NCI-H510A (cell line): ENCODE measurements at places on chromosomes 7 and 10.

GRCh38 chr7:27802999-27803398, 63.0 kb downstream of the TAX1BP1 start:
- DNase-seq = no peak

DNA sequence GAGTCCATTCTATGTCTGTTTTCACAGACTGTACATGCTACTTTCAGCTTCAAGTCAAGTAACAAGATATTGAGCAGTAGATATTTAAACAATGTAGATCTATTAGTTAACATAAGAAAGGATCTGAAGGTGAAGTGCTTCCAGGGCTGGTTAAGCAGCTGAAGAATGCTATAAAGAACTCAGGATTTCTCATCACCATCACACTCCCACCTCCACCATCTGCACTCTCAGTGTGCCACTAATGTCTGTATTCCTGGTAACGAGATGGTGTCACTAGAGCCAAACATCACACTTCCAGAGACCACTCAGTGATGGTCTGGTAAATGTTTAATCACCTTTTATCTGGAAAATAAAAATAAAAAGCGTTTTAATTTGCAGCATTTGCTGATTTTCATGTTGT, 224.0 kb upstream of the FERD3L start:
- DNase-seq = no peak

DNA sequence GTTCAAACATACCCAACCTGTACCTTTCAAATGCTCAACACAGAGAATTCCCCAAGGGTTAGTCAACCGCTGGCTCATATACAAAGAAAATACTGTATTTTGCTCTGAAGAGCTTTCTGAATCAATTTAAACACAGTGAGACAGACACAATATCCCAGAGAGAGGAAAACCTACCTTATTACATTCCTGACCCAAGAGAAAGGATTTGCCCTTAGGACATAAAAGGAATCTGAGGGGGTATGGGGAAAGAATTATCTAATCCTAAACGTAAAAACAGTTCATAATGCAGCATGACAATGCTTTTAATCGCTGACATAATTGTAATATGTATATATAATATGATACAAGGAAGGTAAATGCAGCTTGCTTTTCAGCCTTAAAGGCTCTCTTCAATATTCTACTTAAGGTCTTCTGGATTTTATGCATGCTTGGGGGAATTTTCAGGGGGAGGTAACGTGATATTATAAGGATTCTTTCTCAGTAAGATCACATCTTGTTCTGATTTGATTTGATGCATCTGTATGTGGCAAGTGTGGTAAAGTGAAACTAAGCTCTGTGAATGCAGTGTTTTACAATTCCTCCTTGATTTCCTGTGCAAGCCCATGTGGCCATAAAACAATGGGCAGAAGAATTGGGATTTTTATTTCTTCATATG, 240.5 kb downstream of the GLI3 start:
- no peak for DNase-seq

- no peak for DNase-seq
Observed at GRCh38 chr7:139687211-139687954, 90.4 kb downstream of the HIPK2 start.

- DNase-seq = no peak
Observed at GRCh38 chr7:105001652-105002184, 12.3 kb upstream of the KMT2E start.

- no peak for DNase-seq
Observed at GRCh38 chr10:4022473-4022872, 237.5 kb upstream of the KLF6 start.

GRCh38 chr7:48595756-48596155, 328.6 kb upstream of the CDC14C start:
- no peak for DNase-seq

DNA sequence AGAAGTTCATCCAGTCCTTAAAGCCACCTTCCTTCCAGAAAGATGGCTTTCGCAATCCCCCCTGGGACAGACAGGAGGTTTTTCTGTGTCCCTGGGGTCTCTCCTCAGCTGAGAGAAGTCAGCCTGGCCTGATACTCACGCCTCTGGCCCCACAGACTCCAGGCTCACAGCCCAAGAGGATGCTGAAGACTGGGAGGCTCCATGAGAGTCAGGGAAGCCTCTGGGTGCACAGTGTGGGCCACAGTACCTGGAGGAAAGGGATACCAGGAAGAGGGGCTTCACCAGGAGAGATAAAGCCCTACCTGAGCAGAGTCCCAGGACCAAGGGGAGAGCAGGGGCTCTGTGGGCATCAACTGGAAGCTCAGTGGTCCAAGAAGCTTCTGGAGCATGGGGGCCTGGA, 324.4 kb downstream of the GRID1 start:
- no peak for DNase-seq
